ENCODE measurements at places on chromosomes 11 and 22.

DNA sequence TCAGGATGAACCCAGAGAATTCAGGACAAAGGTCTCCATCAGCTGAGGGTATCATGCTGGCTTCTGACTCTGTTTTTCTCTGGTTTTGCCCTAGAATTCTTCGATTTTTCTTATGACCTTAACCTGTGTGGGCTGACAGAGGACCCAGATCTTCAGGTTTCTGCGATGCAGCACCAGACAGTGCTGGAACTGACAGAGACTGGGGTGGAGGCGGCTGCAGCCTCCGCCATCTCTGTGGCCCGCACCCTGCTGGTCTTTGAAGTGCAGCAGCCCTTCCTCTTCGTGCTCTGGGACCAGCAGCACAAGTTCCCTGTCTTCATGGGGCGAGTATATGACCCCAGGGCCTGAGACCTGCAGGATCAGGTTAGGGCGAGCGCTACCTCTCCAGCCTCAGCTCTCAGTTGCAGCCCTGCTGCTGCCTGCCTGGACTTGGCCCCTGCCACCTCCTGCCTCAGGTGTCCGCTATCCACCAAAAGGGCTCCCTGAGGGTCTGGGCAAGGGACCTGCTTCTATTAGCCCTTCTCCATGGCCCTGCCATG lies 16.8 kb downstream of the SERPING1 start:
- DNase-seq: no peak

- no peak for DNase-seq
Measured at GRCh38 chr22:45688600-45689080, 17.0 kb downstream of the ATXN10 start.

- DNase-seq: no peak
Measured at GRCh38 chr11:122814401-122814800, 23.9 kb upstream of the CRTAM start.

DNA sequence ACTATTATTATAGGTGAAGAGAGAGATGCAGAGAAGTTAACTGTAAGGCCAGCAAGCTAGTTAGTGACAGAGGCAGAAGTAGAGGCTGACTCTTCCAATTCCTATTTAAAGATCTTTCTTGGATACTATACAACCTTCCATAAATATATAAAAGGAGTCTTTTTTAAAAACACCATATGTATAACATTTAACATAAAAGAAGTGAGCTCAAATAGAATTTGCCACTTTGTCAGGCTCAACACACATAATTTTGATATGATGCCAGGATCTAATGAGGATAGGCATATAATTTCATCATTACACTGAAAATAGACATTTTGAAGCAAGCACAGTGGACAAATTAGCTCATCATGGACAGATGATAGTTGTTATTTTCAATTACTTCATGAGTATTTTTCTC lies 64.1 kb upstream of the MPPED2 start:
- DNase-seq: no peak

DNA sequence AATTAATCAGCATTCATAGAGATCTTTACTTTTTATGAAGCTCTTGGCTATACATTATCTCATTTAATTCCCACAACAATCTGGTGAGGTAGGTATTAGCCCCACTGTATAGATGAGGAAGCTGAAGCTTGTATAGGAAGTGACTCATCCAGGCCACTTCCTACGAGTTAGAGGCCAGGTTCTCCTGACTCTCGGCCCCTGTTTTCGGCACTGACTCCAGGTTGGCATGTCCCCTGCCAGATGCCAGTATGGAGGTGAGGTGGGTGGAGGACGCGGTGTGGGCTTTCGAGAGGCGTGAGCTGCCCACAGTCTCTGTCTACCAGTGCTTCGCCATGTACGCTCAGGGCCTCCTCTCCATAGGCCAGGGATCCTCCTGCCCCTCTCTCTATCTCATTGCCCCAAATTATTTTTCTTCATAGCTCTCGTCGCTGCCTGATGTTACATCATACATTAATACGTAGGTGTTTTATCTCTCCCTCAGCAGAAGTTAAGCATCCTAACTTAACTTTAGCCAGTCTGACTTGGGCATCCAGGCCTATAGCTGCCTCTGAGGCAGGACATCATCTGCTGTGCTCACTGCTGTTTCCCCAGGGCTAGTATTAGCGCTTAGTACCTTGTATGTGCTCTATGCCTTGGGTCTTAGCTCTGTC lies 9.0 kb downstream of the DGAT2 start:
- DNase-seq: no peak

DNA sequence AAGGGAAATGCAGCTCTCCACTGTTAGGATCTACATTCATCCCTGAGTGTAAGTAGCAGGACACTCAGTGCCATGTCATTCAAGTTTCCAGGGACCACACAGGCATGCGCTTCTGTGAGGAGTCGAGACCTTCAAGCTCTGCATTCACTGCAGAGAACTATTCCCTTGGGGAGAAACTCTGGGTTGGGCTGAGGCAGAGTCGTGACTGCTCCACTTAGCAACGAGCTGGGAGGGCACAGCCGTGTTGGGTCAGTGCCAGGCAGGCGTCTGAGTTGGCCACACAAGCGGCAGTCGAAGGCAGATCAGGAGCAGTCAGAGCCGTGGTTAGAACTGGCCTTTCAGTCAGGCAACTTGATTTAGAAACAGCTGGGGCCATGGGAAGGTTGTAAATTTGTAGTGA lies 14.7 kb downstream of the MPEG1 start:
- DNase-seq: no peak

- DNase-seq: no peak
Measured at GRCh38 chr22:21687685-21688259, 22.0 kb downstream of the PPIL2 start.

GRCh38 chr11:107293677-107294344 lies 163.8 kb downstream of the CWF19L2 start:
- no peak for DNase-seq

DNA sequence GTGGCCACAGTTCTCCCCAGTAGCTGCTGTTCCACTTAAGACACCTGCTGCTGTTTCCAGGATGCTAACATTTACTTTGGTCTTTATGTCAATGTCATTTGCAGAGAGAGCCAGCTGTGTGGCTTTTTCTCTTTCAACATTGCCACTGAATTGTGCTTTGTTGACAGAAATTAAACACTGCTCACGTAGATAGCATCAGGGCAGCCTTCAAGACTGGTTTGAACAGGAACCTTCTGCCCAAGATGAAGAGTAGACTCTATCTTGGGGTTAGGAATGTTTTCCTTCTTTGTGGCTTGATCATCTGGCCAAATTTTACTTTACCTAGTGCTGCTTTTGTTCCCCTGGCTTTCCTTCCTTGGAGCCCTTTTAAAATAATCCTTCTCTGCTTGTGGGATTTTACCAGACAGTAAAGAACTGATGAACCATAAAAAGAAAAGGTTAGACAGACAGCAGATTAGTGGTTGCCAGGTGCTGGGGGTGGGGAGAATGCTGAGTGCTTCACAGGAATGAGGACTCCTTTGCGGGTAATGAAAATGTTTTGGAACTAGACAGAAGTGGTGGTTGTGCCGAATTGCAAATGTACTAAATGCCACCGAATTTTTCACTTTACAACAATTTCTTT lies 22.7 kb upstream of the XBP1 start:
- DNase-seq: no peak

- DNase-seq: no peak
Measured at GRCh38 chr11:4643076-4643475, 706 bp upstream of the OR51E1 start.

DNA sequence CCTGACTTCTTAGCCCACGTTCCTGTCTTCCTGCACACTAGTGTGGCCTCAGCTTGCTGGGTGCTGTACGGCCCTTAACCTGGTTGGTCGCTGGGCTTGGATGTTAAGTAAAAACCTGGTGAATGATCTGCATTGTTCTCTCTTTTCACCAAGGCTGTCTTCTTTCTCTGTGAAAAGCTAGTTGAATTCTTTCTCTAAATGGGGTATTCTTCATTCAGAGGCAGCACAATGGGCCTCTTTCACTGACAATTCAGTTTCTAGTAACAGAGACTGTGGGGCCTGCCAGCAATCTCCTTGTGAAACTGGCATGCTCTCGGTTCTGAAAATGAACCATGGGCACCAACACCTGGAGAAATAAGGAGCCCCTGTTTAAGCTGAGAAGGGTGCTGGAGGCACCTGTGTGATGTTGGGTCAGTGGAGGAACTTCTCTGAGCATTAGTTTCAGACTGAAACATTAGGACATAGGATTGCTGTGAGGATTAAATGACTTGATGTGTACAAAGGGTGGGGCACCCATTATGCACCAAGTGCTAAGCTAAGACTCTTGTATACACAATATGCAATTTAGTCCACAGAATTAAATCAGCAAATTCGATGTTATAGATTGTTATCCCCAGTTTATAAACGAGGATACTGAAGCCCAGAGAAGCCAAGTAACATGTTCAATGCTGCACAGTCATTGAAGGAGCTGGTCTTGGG lies 33.1 kb upstream of the ELF5 start:
- no peak for DNase-seq

DNA sequence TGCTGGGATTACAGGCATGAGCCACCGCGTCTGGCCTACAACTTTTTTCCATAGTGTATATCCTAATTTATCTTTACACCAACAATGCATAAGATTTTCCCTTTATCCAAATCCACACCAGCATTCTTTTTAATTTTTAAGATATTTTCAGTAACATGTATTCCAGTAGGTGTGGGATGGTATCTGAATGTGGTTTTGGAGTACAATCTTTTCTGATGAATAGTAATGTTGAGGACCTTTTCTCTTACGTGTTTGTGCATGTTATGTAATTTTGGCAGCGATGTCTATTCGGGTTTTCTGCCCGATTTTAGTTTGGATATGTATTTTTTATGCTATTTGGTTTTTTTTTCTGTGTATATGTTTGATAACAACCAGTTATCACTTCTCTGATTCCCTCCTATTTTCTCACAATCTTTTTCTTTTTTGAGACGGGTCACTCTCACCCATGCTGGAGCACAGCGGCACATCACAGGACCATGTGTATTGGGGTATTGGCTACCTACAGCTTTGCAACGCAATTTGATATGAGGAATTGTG lies 114.6 kb upstream of the GRK3 start:
- DNase-seq: no peak

DNA sequence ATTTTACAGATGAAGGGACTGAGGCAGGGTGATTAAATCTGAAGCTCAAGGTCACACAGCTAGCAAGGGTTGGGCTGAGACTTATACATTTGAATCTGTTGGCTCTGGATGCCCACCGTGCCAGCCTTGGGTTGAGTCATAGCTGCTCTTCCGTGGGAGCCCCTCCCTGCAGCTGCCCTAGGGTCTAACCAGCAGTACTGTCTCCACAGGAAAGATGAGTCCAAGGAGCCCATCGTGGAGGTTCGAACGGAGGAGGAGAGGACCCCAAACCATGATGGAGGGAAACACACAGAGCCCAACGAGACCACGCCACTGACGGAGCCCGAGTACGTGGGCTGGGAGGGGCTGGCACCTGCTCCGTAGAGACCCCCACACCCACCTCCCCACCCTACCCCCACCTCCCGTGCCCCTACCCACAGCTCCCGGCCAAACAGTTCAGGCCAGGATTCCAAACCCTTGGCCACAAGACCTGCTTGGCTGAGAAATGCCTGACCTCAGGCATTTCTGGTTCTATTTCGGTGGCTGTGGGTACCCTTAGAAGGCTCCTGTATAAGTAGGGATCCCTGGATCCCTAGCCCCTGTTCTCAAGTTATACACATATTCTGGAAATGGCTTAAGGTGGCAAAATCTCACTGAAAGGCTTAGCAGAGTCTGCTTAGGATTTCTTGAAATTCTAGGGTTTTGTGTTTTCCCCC lies 42.7 kb upstream of the TTC12 start:
- no peak for DNase-seq

GRCh38 chr11:13297917-13298356 lies 20.3 kb downstream of the BMAL1 start:
- DNase-seq: no peak

DNA sequence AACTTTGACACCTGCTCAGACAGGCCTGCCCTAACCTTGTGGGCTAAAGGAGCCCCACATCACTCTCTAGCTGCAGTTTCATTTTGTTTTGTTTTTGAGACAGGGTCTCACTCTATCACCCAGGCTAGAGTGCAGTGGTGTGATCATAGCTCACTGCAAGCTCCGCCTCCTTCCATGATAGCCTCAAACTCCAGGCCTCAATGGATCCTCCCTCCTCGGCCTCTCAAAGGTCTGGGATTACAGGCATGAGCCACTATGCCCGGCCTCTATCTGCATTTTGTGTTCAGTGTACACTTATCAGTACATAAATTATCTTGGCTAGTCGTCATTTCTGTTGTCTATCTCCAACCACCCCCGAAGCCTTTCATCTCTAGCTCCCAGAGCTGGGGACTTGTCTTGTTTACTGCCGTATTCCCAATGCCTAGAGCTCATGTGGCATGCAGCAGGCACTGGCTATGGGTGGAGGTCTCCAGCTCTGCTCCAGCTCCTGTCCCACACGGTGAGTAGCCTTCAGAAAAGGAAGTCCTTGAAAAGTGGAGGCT lies 22.1 kb upstream of the PEX26 start:
- DNase-seq: no peak

DNA sequence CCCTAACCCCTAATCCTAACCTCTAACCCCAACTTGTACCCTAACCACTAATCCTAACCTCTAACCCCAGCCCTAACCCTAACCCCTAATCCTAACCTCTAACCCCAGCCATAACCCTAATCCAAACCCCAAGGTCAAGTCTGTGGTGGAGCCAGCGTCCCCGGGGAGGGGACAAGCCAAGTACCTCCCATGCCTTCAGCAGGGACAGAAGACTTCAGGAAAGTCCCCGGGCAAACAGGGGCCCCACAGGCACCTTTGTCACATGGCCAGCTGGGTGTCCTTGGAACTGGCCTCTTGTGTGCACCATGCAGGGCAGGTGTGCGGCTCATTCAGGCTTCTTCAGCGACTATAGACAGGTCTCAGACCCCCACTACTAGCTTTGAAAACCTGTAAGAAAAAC lies 555.8 kb downstream of the BRD1 start:
- no peak for DNase-seq

- no peak for DNase-seq
Measured at GRCh38 chr11:119267645-119268044, 49.3 kb downstream of the MCAM start.

GRCh38 chr11:12436266-12436665 lies 58.9 kb downstream of the PARVA start:
- DNase-seq: no peak

- no peak for DNase-seq
Measured at GRCh38 chr11:35518766-35519165, 6.7 kb downstream of the PAMR1 start.

GRCh38 chr11:35335226-35335625 lies 84.1 kb downstream of the SLC1A2 start:
- DNase-seq: no peak

GRCh38 chr22:39748877-39749276 lies 144.7 kb downstream of the ENTHD1 start:
- DNase-seq: no peak

- no peak for DNase-seq
Measured at GRCh38 chr11:85665733-85666132, 804 bp upstream of the CREBZF start.

DNA sequence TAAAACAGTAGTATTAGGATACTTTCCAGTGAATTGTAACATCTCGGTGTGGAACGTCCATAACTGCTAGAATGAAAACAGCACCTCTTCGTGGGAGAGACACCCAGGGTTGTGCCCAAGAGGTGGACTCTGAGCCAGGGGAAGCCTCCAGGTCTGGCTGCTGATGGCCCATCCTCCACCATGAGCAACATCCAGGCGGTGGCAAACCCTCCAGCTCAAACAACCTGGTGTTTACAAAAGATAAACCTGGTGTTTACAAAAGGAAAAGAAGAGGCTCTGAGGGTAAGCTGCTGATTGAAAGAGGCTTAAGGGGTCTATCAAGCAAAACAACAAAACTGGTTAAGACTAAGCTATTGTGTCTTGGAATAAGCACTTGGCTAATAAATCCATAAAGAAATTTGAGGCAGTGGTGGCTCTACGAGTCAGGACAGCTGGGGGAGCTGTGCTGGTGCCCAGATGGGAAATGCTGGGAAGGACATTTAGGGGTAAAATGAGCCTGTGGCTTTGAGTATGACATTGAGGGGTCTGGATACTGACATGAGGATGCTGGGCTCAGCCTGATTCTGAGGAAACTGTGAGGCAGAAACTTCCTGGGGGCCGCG lies 909.0 kb downstream of the BRD1 start:
- DNase-seq: no peak

Data from memory B cell (primary cell).